ENCODE measurements at places on chromosomes 13 and 19.

DNA sequence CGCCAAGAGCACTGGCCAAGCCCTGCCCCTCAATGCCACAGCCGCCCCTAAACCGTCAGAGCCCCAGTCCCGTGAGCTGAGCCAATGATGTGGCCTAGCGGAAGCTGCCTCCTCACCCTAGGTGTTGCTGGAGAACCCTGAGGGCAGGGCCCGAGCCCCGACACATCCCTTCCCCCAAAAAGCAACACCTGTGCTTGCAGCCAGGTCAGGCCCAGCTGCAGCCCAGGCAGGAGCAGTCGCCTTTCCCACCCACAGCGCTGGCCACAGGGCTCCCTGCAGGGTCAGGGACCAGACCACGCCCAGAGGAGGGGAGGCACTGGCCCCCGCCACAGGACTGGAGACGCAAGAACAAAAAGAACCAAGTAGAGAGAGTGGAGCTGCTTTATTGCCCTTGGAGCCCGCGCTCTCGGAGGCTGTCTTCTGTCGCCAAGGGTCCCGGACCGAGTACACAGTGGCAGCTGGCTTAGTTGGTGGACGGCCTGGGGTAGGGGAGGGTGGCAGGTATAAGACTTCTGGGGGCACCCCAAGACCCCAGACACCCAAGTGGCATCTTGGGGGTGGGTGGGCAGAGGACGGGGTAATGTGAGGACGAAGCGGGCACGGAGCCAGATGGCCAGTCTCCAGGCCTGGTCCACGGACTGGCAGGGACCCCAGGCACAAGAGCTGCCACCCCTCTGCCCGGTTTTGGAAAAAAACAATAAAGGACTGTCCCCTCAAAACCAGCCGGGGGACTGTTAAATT lies 3.3 kb downstream of the P2RY11 start:
- H3K27ac ChIP-seq, result no peak overlapping the region
- no peak overlapping the region for H3K4me3 ChIP-seq
- H3K36me3 ChIP-seq, result peaks cover 65% of the 10 kb centered on the region
- no peak for DNase-seq
- peaks cover 33% of the 10 kb centered on the region for H3K4me1 ChIP-seq

DNA sequence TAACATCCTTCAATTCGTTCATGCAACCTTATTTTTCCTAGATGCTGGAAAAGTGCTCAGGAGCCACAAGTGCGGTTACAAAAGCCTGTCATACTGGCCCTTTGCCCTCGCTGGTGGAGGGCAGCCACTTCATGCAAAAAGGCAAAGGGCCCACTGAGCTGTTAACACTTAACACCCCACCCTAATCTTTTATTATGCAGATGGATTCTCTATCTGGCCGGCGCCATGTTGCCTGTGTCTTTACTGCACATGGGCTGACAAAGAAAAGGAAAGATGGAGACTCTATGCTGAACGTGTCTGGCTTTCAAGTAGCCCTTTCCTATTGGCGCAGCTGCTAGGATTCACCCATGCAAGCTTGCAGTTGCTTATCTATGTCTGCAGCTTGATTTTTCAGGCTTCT lies 10.8 kb downstream of the OR7D2 start:
- no peak overlapping the region for H3K27ac ChIP-seq
- H3K4me3 ChIP-seq, result no peak overlapping the region
- no peaks in the 10 kb centered on the region for H3K36me3 ChIP-seq
- H3K4me1 ChIP-seq, result no peaks in the 10 kb centered on the region
- peaks cover 3% of the 10 kb centered on the region for H3K27me3 ChIP-seq
- no peak for DNase-seq

DNA sequence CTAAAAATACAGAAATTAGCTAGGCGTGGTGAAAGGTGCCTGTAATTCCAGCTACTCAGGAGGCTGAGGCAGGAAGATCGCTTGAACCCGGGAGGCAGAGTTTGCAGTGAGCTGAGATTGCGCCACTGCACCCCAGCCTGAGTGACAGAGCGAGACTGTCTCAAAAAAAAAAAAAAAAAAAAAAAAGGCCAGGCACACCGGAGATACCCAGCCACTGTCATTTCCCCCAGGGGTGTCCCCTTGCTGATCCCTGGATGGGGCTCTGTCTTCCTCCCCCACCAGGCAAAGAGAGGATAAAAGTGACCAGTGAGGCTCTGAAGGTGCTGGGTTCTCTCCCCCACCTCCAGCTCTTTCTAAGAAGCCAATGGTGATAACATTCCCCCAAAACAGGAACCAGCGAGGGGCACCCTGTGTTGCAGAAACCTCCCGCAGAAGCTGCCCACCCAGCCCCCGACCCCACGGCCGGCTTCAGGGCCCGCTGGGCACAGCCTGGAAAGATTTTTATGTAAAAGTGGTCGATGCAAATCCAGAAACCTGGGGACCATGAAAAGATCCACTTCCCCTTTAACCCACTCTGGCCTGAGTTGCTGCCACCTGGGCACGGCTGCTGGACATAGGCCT lies 61.4 kb upstream of the KLF2 start:
- no peaks in the 10 kb centered on the region for H3K36me3 ChIP-seq
- H3K4me3 ChIP-seq, result no peak overlapping the region
- DNase-seq, result no peak
- H3K4me1 ChIP-seq, result peaks cover 14% of the 10 kb centered on the region
- no peak overlapping the region for H3K27ac ChIP-seq

GRCh38 chr13:30446126-30446500 lies 19.6 kb downstream of the HMGB1 start:
- peaks cover 12% of the 10 kb centered on the region for H3K4me1 ChIP-seq
- H3K27me3 ChIP-seq, result no peaks in the 10 kb centered on the region
- H3K36me3 ChIP-seq, result no peaks in the 10 kb centered on the region
- H3K27ac ChIP-seq, result peak overlapping the region; percentile 68
- peak overlapping the region; percentile 46 for H3K4me3 ChIP-seq

- H3K27ac ChIP-seq, result no peak overlapping the region
- peaks cover 20% of the 10 kb centered on the region for H3K36me3 ChIP-seq
- peaks cover 21% of the 10 kb centered on the region for H3K4me1 ChIP-seq
- no peaks in the 10 kb centered on the region for H3K27me3 ChIP-seq
- no peak for DNase-seq
Observed at GRCh38 chr19:45087531-45087930, 5.4 kb upstream of the PPP1R37 start.

- H3K27me3 ChIP-seq, result no peaks in the 10 kb centered on the region
- no peak for DNase-seq
- H3K4me3 ChIP-seq, result no peak overlapping the region
- H3K27ac ChIP-seq, result no peak overlapping the region
- no peaks in the 10 kb centered on the region for H3K36me3 ChIP-seq
Observed at GRCh38 chr13:111123649-111124048, 8.5 kb downstream of the ARHGEF7 start.
